A549 treated with AZD2906 at 1 μM for 4 hours (cell line): ENCODE measurements at places on chromosomes 2 and 18. TPM values are rescaled to one million over a fixed set of nuclear protein-coding genes. Genes with fewer than 3 reads are reported as not detected.

Gene UGT1A5
- total RNA-seq: 0.03 to 0.09 TPM (median 0.05 TPM) in 3 of 5 replicates, not detected in the others

Gene SETBP1
- 0.39 to 0.48 TPM (median 0.43 TPM) in 5 replicates for total RNA-seq

Gene ANKMY1
- total RNA-seq: 8.5 to 10.6 TPM (median 9.9 TPM) in 5 replicates

Gene ALPI
- total RNA-seq: 0.05 TPM in 1 of 5 replicates, not detected in the others

Gene DSG4
- not detected in 5 replicates for total RNA-seq

Gene ACKR3
- total RNA-seq: 9.3 to 15.6 TPM (median 10.9 TPM) in 5 replicates

Gene FAM124B
- not detected in 5 replicates for total RNA-seq

Gene MEP1B
- 0.04 to 0.10 TPM (median 0.05 TPM) in 5 replicates for total RNA-seq

Gene CCDC68
- 3.8 to 7.4 TPM (median 5.3 TPM) in 5 replicates for total RNA-seq

Gene TUBA3E
- total RNA-seq: 5.2 to 8.8 TPM (median 6.9 TPM) in 5 replicates

Gene SKOR2
- not detected in 5 replicates for total RNA-seq

Gene PTRHD1
- 48.5 to 66.6 TPM (median 61.7 TPM) in 5 replicates for total RNA-seq

Gene NMUR1
- not detected in 5 replicates for total RNA-seq

Gene DNAJC5G
- total RNA-seq: not detected in 5 replicates

Gene RRM2
- 206 to 239 TPM (median 227 TPM) in 5 replicates for total RNA-seq

Gene PASK
- 5.4 to 7.6 TPM (median 7.2 TPM) in 5 replicates for total RNA-seq
